GM12892 (cell line): ENCODE measurements at places on chromosomes 1 and 21.

DNA sequence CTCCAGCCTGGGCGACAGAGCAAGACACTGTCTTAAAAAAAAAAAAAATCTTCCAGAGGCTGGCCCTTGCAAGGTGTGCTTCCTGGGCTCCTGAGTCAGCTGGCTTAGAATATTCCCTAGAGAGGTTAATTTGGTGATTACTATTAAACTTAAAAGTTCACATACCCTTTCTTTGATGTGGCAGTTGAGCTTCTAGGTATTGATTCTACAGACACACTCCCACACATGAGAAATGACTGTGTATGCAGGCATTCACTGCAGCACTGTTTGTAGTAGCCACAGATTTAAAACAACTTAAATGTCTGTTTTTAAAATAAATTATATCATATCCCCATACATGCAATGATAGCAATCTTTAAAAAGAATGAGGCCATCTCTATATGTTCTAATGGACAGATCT lies 93.4 kb downstream of the GDAP2 start:
- DNase-seq: no peak

DNA sequence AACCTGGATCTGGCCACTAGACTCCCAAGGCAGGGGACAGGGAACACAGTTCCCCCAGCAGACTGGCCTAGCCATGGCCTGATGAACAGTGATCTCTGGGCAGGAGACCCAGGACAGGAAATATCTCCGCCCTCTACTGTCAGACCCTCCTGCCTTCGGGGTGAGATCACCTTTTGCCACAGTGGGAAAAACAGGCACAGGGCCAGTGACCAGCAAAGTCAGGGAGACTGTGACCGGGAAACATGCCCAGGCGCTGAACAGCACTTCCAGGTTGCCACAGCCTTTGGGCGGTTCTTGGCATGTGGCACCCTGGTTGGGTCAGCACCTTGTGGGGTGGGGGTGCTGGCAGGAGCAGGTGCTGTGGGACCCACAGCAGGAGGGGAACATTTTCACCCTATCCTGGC lies 8.9 kb upstream of the ZNF669 start:
- no peak for DNase-seq

DNA sequence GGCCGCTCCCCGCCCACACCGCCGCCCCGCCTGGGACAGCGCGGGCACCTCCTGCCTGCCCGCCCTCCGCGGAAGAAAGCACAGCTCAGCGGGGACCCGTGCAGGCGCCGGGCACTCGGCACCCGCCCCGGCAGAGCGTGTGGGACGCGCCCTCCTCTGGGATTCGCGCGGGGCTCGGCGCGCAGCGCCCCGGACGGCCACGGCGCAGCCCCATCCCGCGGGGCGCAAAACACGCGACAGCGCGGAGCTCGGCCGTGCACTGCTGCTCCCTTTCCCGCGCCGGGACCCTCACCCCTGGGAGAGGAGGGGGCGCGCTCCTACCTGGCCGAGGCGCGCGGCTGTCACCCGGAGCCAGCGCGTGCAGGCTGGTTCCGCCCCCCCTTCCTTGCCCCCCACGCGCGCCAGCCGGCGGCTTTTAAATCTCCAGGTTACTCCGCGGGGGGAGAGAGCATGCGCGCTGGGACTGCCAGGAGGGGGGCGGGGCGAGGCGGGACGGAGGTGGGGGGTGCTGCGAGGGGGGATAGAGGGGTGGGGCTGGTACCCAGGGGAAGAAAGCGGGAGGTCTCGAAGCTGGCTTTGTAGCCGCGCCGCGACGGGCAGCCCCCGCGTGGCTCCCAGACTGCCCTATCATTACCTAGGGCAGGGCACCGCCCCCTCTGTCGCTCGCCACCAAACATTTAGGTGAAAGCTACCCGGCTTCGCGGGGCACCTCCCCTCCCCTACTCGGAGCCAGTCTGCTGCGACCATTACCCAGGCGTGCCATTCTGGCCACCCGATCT lies at the start of gene SLC45A3:
Gene SLC45A3 (minus strand): TSS at position 437 of the 779 bp plus-strand sequence. CDS start 15,853 bp downstream, outside the sequence.
- DNase-seq: peak; percentile 57

GRCh38 chr1:170567214-170567613 lies 35.2 kb downstream of the GORAB start:
- DNase-seq: no peak

DNA sequence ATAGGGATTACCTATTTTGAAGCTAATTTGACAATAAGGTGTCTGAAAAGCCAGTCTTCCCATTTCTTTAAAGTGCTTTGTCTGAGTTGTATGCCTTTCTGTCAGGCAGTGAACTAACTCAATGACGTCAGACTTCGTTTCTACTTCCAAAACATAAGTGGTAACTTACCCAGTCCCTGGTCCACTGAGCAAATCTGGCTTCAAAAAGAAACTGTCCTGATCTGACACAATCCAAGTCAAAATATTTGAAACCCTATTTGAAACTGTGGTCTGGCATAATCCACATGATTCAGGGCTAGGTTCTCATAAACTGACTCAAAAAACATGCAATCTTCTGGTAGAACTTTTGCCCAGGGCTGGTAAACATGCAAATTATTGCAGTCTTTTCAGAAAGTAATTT lies 34.0 kb downstream of the DIRAS3 start:
- no peak for DNase-seq

GRCh38 chr1:82485591-82486369 lies 685.0 kb downstream of the ADGRL2 start:
- DNase-seq: no peak

DNA sequence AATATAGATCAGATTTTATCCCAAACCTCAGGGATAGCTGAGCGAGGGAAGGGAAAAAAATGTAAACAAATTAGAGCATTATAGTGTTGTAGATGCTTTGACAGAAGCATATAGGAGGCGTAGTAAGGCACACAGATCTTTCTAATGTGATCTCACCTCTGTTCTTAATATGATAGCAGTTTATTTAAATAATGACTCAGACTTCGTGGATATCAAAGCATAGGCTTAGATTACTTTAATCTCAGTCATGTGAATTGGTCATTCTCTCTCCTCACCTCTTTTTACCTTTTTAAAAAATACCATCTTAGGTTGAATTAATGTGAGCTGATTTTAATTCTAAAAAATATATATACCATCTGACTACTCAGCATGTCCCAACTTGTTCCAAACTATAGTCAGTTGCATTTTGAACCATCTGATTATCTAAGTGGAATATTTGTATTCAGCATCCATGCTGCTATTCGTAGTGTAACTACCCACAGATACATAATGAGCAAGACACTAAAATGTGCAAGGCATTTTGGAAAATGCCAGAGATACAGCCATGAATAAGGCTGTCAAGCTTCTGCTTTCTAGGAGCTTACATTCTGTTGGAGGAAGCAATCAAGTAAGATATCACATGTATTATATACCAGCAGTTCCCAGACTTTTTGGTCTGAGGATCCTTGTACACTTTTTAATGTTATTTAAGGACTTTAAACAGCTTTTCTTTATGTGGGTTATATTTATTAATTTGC lies 76.7 kb downstream of the OSBPL9 start:
- no peak for DNase-seq

- DNase-seq: no peak
These were observed 8.1 kb upstream of the TMEM183A start for GRCh38 chr1:202998836-202999750.

DNA sequence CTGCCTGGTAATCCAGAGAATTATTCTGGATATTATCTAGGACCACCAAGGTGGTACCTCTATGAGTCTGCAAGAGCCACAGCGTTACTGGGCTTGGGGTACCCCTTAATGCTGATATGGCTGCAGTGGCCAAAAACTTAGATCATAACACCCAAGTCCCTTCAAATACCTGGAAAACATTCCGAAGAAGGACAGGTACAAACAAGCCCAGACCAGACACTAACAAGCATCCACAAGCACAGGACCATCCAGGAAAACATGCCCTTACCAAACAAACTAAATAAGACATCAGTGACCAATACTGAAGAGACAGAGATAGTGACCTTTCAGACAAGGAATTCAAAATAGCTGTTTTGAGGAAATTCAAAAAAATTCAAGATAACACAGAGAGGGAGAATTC lies 2.9 kb downstream of the C1orf105 start:
- no peak for DNase-seq

- no peak for DNase-seq
These were observed 52.7 kb upstream of the COA6 start for GRCh38 chr1:234320549-234320948.

DNA sequence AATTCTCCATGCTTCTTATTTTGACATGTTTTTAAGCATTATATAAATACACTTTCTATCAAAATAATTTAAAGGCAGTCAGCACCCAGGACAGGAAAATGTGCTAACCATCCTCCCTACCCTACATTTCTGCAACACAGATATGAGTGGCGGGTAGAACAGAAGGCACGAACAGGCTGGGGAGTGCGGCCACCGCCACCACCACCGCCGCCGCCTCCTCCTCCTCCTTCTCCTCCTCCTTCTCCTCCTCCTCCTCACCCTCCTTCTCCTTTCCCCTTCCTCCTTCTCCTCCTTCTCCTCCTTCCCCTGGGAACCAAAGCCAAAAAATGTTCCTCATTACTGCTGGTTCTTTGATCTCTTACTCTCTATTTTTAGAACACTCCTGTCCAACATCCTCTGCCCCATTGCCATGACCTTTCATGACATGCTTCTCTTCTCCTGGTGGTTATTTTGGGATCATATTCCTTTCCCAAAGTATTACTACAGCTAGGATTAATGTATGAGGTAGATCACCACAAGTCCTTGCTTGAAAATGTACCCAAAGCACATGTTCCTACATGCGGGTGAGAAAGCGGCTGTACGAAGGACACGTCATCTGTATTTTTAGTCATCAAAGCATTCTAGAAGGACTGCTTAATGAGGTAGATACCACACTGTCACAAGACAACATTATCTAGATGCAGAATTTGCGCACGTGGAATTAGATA lies 24.5 kb upstream of the CCN1 start:
- no peak for DNase-seq
